ENCODE measurements at places on chromosomes 16 and 17.

- no peak for DNase-seq
Measured at GRCh38 chr17:16023881-16024280, 24.3 kb downstream of the TTC19 start.

- peak; percentile 61 for DNase-seq
Measured at GRCh38 chr17:62800585-62800984, 7.5 kb downstream of the MARCHF10 start.

- no peak for DNase-seq
Measured at GRCh38 chr17:44558334-44558709, 1.0 kb downstream of the FZD2 start.

DNA sequence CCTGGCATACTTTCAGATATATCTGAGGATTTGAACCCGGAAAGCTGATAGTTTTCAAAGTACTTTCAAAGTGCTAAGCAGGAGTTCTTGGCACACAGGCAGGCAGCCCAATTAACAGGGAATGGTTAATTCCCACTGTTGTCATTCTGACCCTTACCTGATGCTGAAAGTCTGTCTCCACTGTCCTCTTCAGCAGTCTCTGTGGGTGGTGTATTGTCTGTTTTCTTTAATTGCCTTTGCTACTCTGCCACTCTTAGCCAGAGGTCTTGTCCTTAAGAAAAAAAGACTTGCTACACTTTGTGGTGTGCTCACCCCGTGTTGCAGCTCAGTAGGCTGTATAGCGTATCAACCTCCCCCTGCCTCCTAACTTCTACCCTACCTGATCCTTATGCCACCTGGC, 63.2 kb upstream of the SLC12A3 start:
- no peak for DNase-seq

DNA sequence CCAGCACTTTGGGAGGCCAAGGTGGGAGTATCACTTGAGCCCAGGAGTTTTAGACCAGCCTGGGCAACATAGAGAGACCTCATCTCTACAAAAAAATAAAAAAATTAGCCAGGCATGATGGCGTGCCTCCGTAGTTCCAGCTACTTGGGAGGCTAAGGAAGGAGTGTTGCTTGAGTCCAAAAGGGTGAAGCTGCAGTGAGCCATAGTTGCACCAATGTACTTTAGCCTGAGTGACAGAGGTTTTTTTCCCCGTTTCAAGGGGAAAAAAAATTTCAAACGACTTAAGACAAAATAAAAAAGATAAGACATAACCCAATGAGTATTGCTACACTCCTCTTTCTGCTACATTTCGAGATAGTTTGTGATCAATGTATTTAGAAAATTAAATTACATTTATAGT, 6.8 kb downstream of the DHX8 start:
- DNase-seq: no peak

GRCh38 chr17:81867170-81867990, 3.8 kb downstream of the ARHGDIA start:
- DNase-seq: peak; percentile 69

DNA sequence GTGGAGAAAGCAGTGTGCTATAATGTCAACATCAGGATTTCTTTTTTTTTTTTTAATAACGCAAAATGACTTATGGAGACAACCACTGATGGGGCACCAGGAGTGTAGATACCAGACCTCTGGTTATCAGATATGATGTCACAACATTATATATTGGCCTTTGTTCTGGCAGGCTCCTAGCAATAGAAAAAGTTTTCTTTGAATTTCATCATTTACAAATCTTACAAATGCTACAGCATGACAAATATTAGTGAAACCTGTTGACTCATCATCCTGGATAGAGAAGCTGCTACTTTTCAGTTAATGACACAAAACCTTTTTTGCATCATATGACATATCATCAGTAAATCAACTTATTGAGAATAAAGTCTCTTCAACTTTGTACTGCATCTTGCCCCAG, 6.1 kb downstream of the THUMPD1 start:
- DNase-seq: no peak

Measured in hepatocyte (in vitro differentiated cells).